ENCODE measurements at places on chromosomes 16 and 17. TPM values are rescaled to one million over a fixed set of nuclear protein-coding genes. Genes with fewer than 3 reads are reported as not detected.

- H3K4me3 ChIP-seq: no peak overlapping the region
- peaks cover 28% of the 10 kb centered on the region for H3K27me3 ChIP-seq
Observed at GRCh38 chr17:77859035-77859810, 99.3 kb upstream of the TNRC6C start.

DNA sequence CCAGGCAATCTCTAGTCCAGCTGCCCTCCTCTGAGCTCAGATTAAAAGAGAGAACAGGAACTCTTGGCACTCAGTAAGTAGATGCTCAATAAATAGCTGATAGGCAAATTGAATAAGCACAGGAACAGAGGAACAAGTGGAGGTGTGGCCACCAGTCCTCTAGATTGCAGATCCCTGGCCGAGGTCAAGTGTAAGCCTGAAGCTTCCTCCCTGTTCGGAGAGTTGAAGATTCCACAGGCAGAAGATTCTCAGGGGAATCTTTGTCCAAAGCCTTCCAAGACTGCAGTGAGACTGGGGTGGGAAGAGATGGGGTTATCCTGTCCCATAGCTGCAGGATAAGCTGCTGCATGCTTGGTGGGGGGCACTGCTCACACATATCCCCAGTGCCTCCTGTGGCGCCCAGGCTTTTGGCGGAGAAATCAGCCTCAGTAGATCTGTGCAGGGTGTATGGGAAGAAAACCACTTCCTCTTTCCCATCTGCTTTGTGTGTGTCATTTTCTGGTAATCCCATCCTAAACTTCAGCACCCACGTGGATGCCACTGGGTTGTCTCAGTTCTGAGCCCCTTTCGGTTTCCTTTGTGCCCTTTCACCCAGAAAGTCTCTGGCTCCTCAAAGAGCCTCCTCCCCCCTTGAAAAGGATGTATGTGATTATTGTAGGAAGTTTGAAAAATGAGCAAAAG is 12.1 kb downstream of the CD300A start:
- DNase-seq: no peak
- H3K27me3 ChIP-seq: no peaks in the 10 kb centered on the region
- H3K4me1 ChIP-seq: no peaks in the 10 kb centered on the region
- no peak overlapping the region for H3K27ac ChIP-seq

DNA sequence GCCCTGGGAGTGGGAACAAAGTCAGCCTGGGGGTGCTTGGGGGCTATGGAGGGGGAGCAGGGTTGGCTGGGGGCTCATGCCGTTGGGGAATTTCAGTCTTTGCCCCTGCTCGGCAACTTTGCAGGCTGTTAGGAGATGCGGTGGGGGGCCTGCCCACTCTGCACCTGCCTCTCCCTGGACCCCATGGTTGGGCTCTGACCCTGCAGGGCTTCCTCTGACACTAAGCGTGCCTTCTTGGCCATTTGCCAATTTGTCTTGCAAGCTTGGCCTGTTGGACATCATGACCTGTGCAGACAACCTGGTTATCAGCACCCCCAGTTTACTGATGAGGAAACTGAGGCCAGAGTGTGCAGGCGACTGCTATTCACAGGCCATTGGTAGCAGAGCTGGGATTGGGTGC is 14.6 kb downstream of the ADCY7 start:
- H3K4me1 ChIP-seq: 0 out of 2 replicates have a peak, but pooled peaks cover 4% of the 10 kb centered on the region
- no peaks in the 10 kb centered on the region for H3K27me3 ChIP-seq
- DNase-seq: no peak
- H3K4me3 ChIP-seq: no peak overlapping the region
- no peaks in the 10 kb centered on the region for H3K36me3 ChIP-seq

DNA sequence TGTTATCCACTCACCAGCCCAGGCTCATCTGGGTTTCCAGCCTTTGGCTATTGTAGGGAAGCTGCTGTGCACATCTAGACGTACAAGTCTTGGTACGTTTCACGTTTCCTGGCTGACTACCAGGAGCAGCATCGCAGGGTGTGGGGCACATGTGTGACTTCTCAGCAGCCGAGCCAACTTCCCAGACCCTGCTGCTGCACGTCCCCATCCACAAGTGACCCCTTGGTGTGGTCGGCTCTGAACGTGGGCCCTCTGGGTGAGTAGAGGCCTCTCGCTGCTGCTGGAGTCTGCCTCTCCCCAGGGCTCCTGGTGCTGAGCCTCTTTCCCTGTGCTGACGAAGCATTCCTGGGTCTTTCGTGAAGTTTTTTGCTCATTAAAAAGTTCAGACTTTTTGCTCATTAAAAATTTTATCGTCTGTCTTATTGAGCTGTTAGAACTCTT is 70.2 kb upstream of the ZNF750 start:
- no peaks in the 10 kb centered on the region for H3K4me1 ChIP-seq
- H3K36me3 ChIP-seq: peaks cover 19% of the 10 kb centered on the region
- no peak for DNase-seq
- no peak overlapping the region for H3K27ac ChIP-seq
- no peak overlapping the region for H3K4me3 ChIP-seq

DNA sequence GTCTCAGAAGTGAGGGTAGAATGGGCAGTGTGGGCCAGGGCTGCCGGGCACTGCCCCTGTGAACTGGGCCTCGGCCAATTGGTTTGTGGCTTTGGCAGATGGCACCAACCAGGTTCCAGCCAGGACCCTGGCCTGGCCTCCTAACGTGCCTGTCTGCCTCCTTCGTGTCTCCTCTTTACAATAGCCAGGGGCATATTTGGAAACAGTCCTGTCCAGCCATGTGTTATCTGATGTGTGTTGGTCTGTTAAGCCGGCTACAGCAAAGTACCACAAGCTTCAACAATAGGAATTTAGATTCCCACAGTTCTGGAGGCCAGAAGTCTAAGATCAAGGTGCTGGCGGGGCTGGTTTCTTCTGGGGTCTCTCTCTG is 14.6 kb downstream of the CRISPLD2 start:
- H3K4me3 ChIP-seq: no peak overlapping the region
- no peaks in the 10 kb centered on the region for H3K27me3 ChIP-seq
- peak overlapping the region; percentile 94 for H3K27ac ChIP-seq
- no peak for DNase-seq
- H3K36me3 ChIP-seq: peaks cover 23% of the 10 kb centered on the region
- H3K4me1 ChIP-seq: peaks cover 52% of the 10 kb centered on the region

- no peak for DNase-seq
- H3K4me1 ChIP-seq: no peaks in the 10 kb centered on the region
- H3K27me3 ChIP-seq: no peaks in the 10 kb centered on the region
- H3K36me3 ChIP-seq: no peaks in the 10 kb centered on the region
- no peak overlapping the region for H3K4me3 ChIP-seq
Observed at GRCh38 chr17:32792207-32792606, 84.7 kb downstream of the MYO1D start.

GRCh38 chr16:65394281-65394680 is 272.4 kb upstream of the CDH11 start:
- H3K4me1 ChIP-seq: peaks cover 3% of the 10 kb centered on the region

- no peaks in the 10 kb centered on the region for H3K27me3 ChIP-seq
- H3K27ac ChIP-seq: peak overlapping the region; percentile 69
- peaks cover 23% of the 10 kb centered on the region for H3K4me1 ChIP-seq
- DNase-seq: no peak
Observed at GRCh38 chr17:39198186-39198566, 707 bp upstream of the CACNB1 start.

GRCh38 chr16:19105891-19106624 is 7.7 kb upstream of the ITPRIPL2 start:
- DNase-seq: peak; percentile 34
- no peaks in the 10 kb centered on the region for H3K27me3 ChIP-seq
- no peak overlapping the region for H3K4me3 ChIP-seq
- no peaks in the 10 kb centered on the region for H3K36me3 ChIP-seq

DNA sequence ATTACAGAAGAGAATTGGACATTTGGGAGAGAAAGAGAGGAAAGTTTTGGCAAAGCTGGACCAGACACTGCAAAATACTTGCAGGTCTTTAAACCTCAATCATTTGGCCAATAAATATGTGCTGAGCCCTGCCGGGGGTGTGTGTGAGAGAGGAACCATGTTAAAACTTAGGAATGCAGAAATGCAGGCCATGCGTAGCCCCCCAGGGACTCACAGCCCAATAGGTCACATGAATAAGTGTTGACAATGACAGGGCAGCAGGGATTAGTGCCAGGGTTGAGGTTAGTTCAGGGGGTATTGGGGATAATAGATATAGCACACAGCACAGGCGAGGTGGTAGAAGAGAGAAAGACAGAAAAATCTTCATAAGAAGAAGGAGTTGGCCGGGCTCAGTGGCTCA is 113.3 kb upstream of the ADAMTS18 start:
- H3K27ac ChIP-seq: no peak overlapping the region
- H3K36me3 ChIP-seq: no peaks in the 10 kb centered on the region
- H3K4me3 ChIP-seq: no peak overlapping the region
- H3K27me3 ChIP-seq: no peaks in the 10 kb centered on the region

DNA sequence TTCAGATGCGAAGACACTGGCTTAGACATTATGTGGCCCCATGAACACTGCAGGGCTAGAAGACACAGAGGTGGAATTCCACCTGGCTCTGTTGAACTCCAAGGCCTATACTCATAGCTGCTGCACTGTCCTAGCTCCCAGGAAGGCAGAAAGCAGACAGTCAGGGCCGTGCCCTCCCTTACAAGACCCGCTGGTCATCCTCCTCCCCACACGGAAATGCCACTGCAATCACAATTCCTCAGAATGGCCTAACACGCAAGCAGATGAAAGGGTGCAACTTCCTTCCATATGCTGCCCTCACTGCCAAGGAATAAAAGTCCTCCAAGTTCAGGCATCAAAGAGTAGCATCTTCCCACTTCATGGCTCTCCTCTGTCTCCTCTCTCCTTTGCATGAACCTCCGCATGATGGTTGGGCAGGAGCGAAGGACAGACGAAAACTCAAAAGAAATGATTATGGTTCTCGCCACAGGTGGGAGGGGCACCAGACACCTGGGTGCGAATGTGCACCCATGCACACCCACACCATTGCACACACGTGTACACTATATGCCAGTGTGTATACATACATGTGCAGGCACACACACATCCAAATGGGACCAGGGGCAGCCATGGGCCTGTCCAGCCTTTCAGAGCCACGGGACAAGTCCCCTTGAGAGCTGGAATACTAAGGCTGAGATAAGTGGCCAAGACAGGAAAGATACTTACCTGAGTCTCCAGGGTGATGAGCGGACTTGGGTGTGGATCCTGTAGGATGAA is 113.3 kb downstream of the XYLT1 start:
- no peak overlapping the region for H3K27ac ChIP-seq
- H3K4me1 ChIP-seq: no peaks in the 10 kb centered on the region
- H3K36me3 ChIP-seq: no peaks in the 10 kb centered on the region
- H3K4me3 ChIP-seq: no peak overlapping the region
- no peaks in the 10 kb centered on the region for H3K27me3 ChIP-seq

DNA sequence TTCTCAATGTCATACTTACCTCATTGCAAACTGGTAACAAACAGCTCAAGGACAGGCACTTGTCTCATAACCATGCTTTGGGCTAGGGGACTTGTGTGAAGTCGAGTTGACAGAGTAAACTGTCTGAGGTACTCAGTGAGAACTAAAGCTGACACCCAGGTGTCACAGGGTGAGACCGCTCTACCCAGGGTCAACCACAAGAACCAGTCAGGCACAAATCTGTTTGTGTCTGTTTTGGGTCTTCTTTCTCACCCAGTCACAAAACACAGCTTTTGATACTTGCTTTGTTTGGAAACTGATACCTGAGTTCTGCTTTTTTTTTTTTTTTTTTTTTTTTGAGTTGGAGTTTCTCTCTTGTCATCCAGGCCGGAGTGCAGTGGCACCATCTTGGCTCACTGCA is 161.1 kb downstream of the STX8 start:
- H3K27me3 ChIP-seq: no peaks in the 10 kb centered on the region
- H3K36me3 ChIP-seq: no peaks in the 10 kb centered on the region
- no peak overlapping the region for H3K27ac ChIP-seq
- no peak for DNase-seq

- no peak overlapping the region for H3K27ac ChIP-seq
- DNase-seq: no peak
- H3K4me1 ChIP-seq: no peaks in the 10 kb centered on the region
- peaks cover 51% of the 10 kb centered on the region for H3K27me3 ChIP-seq
Observed at GRCh38 chr17:48427598-48427997, 2.4 kb downstream of the SKAP1 start.

DNA sequence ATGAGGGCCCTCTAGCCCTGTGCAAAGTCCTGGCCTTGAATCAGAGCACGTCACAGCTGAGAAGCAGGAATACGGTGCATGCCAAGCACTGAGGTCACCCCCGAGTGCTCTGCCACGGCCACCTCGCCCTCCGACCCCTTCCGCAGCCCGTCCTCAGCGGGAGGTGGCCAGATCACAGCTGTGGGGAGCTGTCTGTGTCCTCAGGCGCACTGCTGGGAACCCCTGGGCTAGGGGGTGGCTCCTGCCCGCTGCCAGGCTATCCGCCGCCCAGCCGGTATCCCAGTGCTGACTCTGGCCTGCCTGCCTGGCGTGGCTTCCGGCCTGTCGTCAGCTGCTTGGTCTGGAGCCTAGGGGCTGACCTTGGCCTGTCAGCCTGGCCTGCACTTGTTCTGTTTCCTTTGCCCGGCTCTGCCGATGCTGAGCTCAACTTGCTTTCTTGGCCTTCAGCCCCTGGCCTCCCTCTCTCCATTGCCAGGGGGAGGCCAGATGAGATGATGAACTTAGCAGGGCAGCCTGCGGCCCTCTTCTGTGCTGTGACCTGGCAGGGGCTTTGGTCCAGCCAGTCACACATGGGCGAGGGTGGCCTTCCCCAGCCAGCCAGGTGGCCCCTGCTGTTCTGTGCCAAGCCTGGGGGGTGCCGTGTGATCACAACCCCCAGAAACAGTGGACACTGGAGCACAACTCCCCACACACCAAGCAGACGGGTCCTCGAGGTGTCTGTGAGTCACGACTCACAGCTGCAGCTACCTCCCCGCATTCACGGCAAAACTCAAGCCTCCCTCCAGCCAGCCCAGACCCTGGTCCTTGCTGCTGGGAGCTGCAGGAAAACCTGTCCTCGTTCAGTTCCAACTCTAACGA is 77.3 kb downstream of the ZDHHC7 start:
- no peak overlapping the region for H3K4me3 ChIP-seq
- DNase-seq: peak; percentile 47

DNA sequence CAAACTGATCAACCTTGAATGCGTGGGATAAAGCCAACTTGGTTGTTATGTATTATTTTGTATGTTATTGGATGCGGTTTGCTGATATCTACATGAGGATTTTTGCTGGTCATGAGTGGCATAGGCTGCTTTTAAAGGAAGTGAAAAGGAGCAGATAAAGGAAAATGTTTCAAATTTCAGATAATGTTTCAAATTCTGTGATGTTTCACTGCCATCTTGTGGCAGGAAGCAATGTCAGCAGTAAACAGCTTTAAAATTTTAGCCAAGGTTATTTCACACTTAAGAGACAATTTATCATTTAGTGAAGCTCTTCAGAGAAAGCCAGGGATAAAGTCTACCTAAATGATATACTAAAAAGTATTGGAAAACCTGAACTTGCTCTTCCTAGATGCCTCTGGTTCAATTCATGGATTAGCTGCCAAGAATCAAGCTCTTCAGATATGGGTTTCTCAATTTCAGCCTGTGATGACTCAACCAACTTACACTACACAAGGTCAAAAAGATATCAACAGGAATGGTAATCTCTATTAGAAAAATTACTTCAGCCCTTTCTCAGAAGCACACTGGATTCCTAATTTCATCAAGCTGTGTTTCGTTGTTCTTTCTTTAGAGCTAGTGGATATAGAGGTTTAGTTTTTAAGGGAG is 136.0 kb upstream of the C17orf78 start:
- H3K4me1 ChIP-seq: peaks cover 2% of the 10 kb centered on the region
- peak; percentile 72 for DNase-seq
- no peak overlapping the region for H3K27ac ChIP-seq
- peaks cover 25% of the 10 kb centered on the region for H3K36me3 ChIP-seq
- H3K27me3 ChIP-seq: no peaks in the 10 kb centered on the region

KRT36 gene
- polyA plus RNA-seq: not detected

TUBG1 gene
- polyA plus RNA-seq: 94.5 TPM
